DMS79 (cell line): ENCODE measurements at places on chromosomes 3 and 15.

DNA sequence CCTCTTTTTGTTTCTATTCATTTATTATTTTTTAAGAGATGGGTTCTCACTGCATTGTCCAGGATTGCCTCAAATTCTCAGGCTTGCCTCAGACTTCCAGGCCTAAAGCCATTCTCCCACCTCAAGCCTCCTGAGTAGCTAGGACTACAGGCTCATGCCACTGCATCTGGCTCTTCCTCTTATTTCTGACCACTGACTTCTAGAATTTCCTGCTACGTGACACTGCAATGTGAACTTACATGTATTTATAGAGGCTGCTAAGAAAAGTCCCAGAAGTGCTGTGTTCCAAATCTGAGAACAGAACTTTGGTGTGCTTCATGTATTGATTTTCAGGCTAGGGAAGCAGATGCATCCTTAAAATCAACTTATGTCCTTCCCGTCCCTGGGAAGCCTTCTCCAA is 407.4 kb downstream of the RSL24D1 start:
- no peak for DNase-seq

DNA sequence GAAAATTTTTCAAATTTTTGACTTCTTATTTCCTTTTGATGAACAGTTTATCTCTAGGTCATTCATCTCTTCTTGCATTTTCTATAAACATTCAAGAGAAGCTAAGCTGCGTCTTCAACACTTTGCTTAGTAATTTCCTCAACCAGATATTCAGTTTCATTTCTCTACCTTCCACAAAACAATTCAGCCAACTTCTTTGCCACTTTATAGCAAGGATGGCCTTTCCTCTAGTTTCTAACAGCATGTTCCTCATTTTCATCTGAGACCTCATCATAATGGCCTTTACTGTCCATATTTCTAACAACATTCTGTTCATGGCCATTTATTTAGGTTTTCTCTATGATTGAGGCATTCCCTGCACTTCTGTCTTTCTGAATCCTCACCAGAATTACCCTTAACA is 90.0 kb downstream of the ARIH1 start:
- no peak for DNase-seq

- no peak for DNase-seq
These were observed 68.1 kb downstream of the TRIM69 start for GRCh38 chr15:44804298-44805046.

- no peak for DNase-seq
These were observed 350.8 kb upstream of the ZNF385D start for GRCh38 chr3:22101811-22102210.

- no peak for DNase-seq
These were observed 2.7 kb downstream of the BOC start for GRCh38 chr3:113213896-113214587.

- DNase-seq: no peak
These were observed 27.0 kb downstream of the WWTR1 start for GRCh38 chr3:149630806-149631205.

DNA sequence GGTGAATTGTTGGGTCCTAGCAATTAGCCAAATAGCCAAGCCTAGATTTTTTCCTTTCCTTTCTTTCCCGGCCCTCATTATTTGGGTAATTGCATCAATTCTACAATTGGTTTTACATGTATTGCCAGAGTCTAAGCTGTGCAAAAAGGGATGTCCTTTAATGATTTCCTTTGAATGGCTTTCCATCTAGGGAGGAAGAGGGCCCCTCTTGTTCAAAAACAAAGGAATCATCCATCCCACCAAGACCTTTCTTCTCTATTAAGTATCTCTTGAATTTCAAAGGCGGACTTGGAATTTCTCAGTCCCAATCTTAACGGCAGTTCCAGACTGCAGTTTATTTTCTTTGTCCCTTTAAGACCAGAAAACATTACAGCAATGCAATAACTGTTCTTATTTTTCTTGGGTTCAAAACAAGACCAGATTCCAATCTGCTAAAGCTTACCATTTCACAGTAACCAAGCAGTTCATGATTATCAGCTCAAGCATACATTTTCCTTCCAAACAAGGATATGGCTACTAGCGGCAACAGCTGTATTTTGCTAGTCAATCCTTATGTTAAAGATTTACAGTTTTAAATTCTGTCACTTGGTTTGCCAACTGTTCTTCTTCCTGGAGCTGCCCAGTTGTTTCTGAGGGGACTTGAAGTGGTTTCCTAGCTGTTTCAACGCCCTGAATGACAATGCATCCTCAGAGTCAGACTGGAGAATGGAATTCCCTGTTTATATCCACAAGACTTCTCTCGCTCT is 91.4 kb upstream of the LRIG1 start:
- DNase-seq: no peak

DNA sequence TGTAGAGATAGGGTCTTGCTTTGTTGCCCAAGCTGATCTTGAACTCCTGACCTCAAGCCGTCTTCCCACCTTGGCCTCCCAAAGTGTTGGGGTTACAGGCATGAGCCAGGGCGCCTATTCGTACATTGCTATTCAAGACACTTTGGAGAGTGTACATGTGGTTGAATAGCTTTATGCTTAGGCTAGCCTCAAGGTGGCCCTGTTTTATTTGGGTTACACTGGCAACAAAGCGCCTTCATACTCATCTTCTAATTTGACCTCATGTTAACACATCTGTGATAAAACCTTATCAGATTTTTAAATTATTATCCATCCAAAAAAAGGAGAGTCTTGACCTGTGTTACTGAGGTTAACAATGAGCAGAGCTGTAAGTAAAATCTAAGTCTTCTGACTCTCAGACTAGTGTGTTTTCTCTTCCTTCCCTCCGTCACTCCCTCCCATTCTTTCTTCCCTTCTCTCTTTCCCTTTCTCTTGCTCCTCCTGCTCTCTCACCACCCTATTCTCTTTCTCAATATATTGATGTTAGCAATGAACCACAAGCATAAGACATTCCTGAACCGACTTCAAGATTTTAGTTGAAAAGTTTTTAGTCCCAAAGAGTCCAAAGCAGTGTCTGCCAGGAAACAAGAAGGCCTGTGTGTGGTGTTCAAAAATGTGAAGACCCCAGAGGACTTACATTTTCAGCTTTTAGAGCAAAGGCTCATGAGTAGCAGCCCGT is 603.7 kb upstream of the CFAP20DC start:
- DNase-seq: no peak

DNA sequence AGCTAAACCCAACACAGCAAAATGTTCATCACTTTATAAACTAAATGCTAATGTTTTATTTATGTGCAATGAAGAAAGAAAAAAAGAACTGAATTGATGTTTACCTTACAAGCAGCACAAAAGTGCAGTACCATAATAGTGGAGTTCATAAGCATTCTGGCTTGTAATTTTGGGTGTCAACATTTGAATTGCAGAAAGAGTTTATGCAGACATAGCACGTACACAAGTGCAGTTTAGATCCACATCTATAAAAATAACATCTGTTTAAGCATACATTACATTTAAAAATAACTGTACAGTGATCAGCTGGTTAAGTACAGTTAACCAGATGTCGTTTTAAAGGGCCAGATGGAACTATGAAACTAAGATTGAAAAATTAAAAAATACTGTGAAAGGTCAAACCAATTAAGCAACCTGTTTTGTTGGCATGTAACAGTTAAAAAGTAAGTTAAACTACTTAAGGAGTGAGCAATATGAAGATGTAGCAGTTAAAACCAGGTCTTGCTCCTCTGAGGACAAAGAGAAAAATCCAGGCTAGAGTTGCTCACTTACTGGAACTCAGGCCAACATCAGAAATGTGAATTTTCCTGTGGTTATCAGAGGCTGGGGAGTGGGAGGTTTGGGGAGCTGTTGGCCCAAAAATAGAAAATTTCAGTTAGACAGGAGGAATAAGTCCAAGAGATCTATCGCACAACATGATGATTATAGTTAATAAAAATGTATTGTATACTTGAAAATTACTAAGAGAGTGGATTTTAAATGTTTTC is 204.9 kb upstream of the MDFIC2 start:
- DNase-seq: no peak

DNA sequence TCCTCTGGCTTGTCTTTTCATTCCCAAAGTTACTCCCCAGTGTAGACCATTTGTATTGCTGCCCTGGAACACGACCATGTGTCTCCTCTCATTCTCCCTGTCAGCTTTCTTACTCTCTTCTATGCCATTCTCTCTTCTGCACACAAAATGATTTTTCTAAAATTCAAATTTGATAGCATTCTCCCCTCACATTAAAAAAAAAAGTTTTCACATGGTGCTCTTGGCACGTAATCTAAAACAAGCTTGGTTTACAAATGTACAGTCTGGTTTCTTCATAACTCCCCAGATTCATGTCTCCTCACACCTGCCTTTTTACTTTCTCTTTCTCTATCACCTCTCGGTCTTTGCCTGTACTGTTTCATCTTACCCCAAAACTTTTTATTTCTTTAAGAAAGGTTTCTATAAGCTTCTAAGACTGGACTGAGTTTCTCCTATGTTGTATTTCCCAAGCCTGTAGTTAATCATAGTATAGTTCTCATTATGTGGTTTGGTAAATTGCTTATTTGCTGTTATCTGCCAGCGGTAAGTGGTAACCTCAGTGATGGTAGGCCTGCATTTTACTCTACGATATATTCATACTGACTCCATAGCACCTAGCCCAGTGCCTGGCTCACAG is 31.2 kb downstream of the BCHE start:
- no peak for DNase-seq

GRCh38 chr3:50480471-50480870 is 23.0 kb downstream of the CACNA2D2 start:
- no peak for DNase-seq

DNA sequence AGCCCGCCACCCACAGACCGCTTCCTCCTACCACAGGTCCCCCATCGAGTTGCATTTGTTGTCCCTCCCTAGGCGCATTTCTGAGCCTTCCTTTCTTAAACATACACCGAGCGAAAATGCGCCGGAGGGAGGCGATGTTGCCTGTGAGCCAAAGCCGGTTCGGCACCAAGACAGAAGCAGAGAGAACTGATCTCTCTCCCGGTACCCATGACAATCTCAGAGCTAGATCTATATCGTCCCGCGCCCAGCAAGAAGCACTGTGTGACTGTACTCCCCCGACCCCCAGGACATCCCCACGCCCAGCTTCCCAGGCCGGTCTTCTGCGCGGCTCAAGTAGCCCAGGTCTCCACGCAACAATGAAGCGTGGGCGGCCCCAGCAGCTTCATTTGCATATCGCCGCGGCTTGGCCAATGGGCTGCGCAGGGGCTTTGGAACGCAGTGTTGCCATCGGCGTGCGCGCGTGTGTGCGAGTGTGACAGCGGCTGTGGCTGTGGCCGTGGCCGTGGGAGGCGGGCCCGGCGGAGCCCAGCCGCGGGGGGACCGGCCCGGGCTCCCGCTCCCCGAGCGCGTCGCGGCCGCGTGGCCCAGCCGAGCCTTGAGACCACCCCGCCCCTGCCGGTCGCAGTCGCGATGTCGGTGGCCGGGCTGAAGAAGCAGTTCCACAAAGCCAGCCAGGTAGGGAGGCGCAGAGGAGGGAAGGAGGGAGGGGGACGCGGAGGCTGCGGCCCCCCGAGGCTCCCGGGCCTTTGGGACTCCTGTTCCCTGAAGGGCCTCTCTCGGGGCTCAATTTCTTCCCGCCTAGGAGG is at the start of gene SH3GL3:
SH3GL3 (plus strand) TSS at position 438 of the 806 bp plus-strand sequence; CDS start at position 631, 193 bp downstream.
- DNase-seq: no peak

- no peak for DNase-seq
These were observed 621.4 kb downstream of the FHIT start for GRCh38 chr3:60629816-60630215.

DNA sequence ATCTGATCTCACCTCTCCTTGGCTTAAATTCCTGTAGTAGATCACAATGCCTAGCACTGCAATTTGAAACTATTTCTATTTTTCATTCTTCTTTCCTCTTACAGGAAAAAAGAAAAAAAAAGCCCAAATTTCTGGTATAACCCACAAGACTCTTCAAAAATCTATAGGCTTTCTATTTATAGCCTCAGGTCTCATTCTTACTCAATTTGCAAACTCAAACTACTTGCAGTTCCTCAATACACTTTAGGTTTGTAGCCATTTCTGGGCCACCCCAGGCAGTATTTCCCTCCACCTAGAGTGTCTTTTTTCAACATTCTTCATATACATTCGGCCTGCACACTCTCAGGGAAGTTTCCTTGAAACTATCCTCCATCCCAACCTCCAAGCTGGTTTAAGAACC is 169.0 kb downstream of the TBC1D5 start:
- no peak for DNase-seq

DNA sequence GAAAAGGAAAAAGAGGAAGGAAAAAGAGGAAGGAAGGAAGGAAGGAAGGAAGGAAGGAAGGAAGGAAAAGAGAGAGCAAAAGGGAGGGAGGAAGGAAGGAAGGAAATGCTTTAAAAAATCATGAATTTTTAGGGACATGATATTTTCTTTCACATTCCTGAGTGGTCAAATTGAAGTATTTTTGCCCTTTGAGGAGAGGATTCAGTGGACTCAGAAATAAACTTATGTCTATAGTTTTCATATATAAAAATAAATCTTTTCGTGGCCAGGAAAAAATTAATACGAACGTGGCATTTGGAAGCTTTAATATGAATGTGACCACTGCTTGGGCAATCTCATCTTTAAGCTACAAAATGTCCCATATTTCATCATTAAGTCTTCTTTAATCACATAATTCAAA is 183.0 kb upstream of the TMCO5A start:
- no peak for DNase-seq

GRCh38 chr3:135213822-135214221 is 418.8 kb downstream of the EPHB1 start:
- DNase-seq: no peak

DNA sequence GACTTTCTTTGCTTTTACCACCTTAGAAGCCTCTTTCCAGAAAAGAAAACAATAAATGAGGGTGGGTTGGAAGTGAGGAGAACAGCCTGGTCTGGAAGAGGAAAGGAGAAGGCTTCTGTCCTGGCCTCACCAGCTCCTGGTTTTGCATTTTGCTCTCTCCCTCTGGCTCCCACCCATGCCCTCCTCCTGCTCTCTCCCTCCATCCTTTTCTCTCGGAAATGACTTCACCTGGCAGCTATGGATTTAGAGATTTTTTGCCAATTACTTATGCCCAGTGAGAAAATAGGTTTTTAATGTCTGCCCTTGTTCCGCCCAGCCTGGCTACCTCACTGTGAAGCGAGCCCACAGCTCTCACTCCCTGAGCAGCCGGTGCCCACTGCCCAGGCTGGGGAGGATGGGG is 77.9 kb upstream of the NTRK3 start:
- DNase-seq: no peak

- no peak for DNase-seq
These were observed 13.5 kb downstream of the CLSTN2 start for GRCh38 chr3:139948467-139948866.

- DNase-seq: no peak
These were observed 67.1 kb upstream of the MCTP2 start for GRCh38 chr15:94164202-94164807.

GRCh38 chr15:99090011-99090699 is 14.7 kb upstream of the SYNM start:
- no peak for DNase-seq

GRCh38 chr3:135447483-135447882 is 518.0 kb upstream of the PPP2R3A start:
- no peak for DNase-seq

- no peak for DNase-seq
These were observed 67.7 kb downstream of the CPN2 start for GRCh38 chr3:194283221-194284006.

DNA sequence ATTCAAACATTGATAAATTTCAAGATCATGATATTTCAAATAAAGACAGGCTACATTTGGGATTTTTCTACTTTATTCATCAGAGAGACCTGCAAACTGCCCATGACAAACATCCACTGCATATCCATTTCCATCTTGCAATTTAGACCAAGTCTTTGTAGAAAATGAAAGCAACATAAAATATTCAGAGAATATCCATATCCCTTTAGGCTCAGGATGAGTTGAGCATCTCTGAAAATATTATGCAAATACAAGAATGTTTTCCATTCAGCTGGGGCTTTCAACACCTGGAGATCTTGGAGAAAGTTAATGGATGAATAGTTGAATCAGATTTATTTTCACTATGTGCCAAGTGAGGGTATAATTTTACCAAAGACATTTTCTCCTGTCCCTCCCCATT is 103.4 kb downstream of the TUSC7 start:
- no peak for DNase-seq
